ENCODE measurements at places on chromosomes 1 and 21.
A peak's percentile ranks its signal among the peaks of the same experiment; 100 is the strongest.

GRCh38 chr1:154968731-154969130 is 1.8 kb downstream of the SHC1 start:
- DNase-seq = no peak

DNA sequence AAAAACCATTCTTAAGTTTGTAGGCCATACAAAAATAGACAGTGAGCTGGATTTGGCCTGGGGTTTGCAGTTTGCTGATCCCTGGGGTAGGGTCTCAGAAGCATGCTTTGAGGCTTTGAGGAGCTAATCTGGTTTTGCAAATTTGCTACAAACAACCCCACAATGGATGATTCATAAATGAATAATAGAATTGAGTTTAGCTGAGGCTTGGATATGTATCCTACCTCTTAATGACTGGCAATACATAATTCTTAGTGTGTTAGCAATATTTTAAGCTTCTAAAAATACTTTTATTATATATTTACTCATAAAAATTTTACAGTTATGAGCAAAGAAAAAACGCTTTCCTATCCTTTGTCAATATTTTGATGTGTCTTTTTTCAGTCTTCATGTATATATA is 50.6 kb downstream of the ROR1 start:
- no peak for DNase-seq

DNA sequence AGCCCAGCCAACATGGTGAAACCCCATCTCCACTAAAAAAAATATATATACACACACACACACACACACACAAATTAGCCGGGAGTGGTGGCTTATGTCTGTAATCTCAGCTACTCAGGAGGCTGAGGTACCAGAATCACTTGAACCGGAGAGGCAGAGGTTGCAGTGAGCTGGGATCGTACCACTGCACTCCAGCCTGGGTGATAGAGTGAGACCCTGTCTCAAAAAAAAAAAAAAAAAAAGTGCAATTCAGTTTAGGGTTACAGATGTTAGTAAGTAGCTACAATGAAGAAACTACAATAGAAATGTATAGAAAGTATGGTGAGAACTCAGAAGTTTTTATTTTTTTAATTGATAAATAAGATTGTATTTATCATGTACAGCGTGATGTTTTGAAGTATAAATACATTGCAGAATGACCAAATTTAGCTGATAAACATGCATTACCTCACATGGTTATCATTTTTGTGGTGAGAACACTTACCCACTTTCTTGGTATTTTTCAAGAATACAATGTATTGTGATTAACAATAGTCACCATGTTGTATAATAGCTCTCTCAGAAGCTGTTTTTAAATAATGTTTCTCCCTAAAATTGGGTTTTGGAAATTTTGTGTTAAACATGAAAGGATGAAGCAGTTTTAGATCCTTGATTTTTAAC is 17.9 kb downstream of the KDM1A start:
- no peak for DNase-seq

- DNase-seq = no peak
Measured at GRCh38 chr21:36079671-36080070, 9.8 kb downstream of the CBR1 start.

DNA sequence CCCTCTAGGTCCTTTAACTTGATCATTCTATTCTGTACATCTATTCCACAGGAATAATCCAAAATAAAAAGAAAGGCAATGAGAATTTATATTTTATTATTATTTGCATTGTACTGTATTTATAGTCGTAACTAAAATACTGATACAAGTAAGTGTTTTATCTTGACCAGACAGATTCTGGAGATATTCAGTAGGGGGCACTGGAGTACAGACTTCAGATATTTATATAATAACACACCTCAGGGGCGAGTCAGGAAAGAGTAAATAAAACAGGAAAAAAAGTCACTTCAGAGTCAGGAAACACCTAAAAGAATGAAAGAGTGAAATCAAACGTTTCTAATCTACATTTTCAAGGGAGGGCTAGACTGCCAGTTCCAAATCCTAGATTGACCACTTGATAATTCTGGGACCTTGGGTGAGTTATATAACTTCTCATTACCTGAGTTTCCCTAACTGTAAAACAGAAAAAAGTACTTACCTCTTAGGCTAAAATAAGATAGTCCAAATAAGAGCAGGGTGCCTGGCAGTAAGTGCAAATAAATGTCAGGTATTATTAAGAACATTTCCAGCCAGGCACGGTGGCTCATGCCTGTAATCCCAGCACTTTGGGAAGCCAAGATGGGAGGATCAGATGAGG is 31.1 kb upstream of the MTF1 start:
- DNase-seq = no peak

DNA sequence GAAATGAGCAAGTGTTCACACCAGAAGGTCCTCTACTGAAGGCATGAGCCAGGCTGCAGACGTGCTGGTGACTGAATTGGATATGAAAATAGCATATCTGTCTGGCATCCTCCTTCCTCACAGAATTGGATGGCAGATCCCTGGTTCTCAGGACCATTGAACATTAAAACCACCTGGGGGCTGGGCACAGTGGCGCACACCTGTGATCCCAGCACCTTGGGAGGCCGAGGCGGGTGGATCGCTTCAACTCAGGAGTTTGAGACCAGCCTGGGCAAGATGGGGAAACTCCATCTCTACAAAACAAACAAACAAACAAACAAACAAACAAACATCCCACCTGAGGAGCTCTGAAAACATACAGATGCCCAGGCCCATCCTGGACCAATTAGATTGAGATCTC is 23.4 kb downstream of the TEX35 start:
- DNase-seq = no peak

GRCh38 chr1:109993885-109994284 is 9.3 kb downstream of the AHCYL1 start:
- no peak for DNase-seq

DNA sequence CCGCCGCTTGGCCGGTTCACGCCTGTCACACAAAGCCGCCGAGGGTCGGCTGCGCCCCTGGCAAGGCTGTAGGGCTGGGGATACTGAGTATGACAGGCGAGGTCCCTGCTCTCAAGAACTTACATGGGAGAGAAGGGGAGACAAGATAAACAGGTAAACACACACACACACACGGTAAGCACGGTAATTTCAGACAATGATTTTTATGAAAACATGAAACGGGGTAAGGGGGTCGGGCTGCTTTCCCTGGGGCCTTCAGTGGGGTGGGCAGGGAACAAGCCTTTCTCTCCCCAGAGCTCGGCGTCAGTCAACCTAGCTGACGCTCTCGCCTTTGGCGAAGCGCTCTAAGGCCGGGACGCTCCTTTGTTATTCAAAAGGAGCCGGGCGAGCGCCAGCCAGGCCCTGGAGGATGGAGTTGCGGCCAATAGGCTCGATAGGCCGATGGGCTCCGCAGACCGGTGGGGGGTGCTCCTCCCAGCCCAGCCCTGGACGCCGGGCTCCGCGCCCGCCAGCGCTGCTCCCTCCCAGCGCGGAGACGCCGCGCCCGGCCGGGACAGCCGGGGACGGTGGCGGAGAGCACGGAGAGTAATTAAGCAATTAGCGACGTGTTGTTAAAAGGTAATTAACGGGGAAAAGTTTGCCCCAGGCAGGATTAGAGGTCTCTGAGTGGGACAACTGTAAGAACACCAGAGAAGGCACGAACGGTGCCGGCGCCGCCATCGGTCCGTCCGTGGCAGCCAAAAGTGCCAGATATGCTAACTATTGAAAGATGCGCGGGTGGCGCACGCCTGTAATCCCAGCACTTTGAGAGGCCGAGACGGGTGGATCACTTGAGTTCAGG is 950 bp upstream of the INKA2 start:
- no peak for DNase-seq

GRCh38 chr1:87121711-87122163 is 206.9 kb upstream of the LMO4 start:
- DNase-seq = no peak

DNA sequence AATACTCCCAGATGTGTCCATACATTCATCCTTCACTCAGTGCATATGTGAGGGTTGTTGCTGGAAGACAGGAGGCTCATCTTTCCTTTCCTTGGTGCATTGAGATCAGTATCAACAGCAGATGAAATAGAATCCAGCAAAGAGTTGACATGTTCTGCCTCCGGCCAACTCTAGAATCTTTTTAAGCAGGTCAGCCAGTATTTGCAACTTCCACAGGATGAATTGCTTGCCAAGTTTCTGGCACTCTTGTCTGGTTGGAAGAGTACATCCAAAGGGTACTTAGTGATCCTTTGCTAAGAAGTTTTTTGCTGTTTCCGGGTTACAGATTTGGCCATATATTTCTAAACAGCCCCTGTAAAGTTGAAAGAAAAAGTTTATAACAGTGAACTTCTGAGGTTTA is 21.1 kb downstream of the SYNC start:
- no peak for DNase-seq

GRCh38 chr1:116726872-116727820 is 27.1 kb upstream of the CD2 start:
- DNase-seq = no peak

DNA sequence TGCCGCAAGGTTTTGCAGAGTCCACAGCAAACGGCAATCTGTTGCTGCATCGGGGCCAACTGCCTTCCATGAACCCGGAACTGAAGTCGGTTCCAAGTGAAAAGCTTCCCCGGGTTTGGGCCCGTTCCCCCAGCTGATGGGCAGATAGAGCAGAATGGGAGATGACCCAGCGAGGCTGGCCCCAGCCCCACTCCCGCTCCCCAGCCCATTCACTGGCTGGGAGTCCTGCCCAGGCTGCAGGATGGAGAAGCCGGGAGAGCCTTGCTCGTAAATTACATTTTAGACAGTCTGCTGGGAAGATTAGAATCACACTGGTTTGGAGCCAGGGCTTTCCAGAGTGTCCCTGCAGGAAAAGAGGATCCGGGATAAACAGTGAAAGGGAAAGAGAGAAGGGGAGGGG is 31.6 kb upstream of the PAX7 start:
- DNase-seq = peak; percentile 80

DNA sequence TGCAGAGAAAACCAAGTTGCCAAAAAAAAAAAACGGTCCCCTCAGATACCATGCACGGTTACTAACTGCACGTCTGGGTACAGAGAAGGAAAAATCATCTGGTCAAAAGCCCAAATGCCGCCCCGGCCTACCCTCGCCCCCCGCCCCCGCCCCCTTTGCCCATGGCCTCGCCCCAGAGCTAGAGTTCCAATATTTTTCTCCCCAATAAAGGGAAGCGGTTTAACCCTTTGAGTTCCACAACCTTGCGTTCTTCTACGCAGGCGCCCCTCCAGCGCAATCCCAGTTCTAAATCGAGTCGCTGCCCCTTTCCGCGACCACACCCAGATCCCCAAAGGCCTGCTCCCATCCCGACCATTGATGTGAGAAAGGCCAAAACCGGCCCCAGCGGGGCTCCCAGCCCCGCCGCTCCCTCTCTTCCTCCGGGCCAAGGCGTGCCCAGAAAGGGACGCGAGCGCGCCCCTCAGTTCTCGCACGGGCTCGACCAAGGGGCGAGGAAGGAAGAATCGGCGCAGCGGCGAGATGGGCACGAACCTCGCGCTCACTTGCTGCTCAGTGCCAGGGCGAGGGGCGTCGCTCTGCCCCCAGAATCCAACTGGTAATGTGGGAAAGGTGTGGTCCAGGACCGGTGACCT is 797 bp downstream of the WDR47 start:
- DNase-seq = peak; percentile 67

GRCh38 chr1:208631092-208631491 is 386.9 kb upstream of the PLXNA2 start:
- no peak for DNase-seq

DNA sequence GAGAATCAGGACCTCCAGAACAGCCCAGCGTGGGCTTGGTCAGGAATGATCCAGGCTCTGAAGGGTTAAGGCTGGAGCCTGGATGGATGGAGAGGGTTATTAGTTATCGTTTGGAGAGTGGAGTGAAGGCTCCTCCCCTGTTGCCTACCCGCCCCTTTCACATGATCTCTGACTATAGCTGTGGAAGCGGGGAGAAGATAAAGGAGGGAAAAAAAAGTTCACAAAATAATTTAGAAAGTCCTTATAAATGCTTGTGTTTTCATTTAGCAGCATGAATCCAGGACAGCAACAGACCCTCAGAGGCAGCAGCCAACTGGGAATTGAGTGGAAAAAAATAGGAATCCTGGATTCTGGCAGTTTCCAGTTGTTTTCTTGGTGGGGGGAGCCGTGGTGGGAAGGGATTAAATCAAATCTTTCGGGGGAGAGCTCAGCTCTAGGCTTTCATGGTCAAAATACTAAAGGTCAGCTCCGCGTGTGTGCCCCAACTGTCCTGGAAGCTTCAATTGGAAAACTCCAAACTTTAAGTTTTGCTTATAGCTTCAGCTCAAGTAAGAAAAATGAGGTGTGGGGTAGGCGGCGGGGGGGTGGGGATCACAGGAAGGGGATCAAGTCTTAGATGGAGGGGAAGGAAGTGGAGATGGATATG is 595 bp upstream of the DDR2 start:
- DNase-seq = peak; percentile 81

GRCh38 chr1:115677182-115677555 is 35.4 kb downstream of the VANGL1 start:
- no peak for DNase-seq

DNA sequence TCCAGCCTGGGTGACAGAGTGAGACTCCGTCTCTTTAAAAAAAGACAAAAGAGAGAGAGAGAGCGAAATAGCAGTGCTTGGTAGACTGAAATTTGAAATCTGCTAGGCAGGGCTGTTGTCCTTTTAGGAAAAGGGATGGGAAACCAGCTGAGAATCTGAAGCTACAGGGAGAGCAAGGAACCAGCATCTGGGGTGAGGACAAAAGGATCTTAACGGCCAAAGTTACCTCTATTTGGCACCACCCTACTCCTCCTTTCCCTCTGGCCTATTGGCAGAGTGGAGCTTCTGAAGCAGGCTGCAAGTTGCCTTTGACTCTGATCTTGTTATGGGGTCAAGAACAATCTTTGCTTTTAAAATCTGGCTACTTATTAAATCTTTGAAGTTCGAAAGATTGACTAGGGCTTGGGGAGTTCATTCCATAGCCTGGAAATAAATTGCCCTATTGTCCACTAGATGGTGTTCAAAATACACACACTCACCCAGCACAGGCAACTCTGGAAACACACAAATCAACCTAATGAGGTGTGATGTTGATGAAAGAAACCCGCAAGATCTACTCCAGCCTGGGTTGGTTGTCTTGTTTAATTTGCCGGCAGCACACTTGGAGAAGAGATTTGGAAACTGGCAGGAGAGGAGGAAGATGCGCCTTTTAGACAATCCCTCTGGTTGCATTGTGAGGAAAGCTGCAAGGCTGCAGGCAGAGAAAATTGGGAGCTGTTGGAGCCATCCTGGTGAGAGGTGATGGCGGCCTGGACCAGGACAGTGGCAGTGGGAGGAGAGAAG is 16.5 kb upstream of the PARP1 start:
- peak; percentile 64 for DNase-seq

- no peak for DNase-seq
Measured at GRCh38 chr1:84156210-84156621, 12.1 kb downstream of the PRKACB start.

DNA sequence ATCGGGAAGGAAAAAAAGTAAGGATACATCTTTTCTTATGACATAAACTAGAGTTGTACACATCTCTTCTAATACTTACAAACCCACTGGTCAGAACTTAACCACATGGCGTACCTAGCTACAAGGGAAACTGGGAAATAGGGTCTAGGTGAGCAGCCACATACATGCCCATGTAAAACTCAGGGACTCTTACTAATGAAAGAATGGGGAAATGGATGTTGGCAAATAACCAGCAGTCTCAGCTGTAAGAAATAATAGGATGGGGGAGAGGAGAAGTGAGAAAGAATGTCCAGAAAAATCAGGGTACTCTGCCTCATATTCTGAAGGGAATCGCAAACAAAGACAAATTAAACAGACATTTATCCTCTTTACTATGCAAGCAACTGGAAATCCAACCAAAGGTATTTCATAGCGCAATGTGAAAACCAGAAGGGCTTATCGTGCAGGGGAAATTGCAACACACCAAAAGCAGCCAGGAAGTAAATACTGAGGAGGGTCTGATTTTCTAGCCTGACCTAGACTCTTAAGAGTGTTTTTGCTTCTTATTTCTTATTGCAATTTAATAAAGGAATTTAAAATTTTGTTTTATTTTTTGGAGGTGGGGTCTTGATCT is 17.5 kb downstream of the GTF2B start:
- DNase-seq = no peak

Data from left forelimb (tissue), 1 donor.